ENCODE measurements at places on chromosomes 6 and 20. TPM values are rescaled to one million over a fixed set of nuclear protein-coding genes. Genes with fewer than 3 reads are reported as not detected.

NMBR gene
- not detected for total RNA-seq

TRIM40 gene
- not detected for total RNA-seq

CAGE1 gene
- total RNA-seq = under 0.01 TPM

C6orf15 gene
- not detected for total RNA-seq

SCRT2 gene
- total RNA-seq = not detected

SYCP2 gene
- total RNA-seq = 0.50 TPM

COL11A2 gene
- 0.13 TPM for total RNA-seq

FILIP1 gene
- total RNA-seq = 6.5 TPM

DLL1 gene
- total RNA-seq = 1.2 TPM

MAPK13 gene
- 1.9 TPM for total RNA-seq

ECT2L gene
- not detected for total RNA-seq

WFDC12 gene
- total RNA-seq = not detected

TAAR1 gene
- total RNA-seq = not detected

OPN5 gene
- total RNA-seq = not detected

PROKR2 gene
- not detected for total RNA-seq

RTEL1 gene
- 22.6 TPM for total RNA-seq

EFCAB8 gene
- total RNA-seq = 0.43 TPM

COMMD7 gene
- total RNA-seq = 52.8 TPM

KCNK5 gene
- not detected for total RNA-seq

SLC52A3 gene
- 0.07 TPM for total RNA-seq

OPRM1 gene
- total RNA-seq = not detected

ME1 gene
- 48.2 TPM for total RNA-seq

EPB41L1 gene
- 9.0 TPM for total RNA-seq

SPEF1 gene
- total RNA-seq = 0.13 TPM

CGAS gene
- total RNA-seq = 11.3 TPM

YWHAB gene
- 244 TPM for total RNA-seq

ELOVL2 gene
- not detected for total RNA-seq

COL10A1 gene
- not detected for total RNA-seq

ANKRD66 gene
- not detected for total RNA-seq

HLA-G gene
- total RNA-seq = not detected

RPL10A gene
- total RNA-seq = 1,523 TPM

PHF10 gene
- total RNA-seq = 58.0 TPM

CBLN4 gene
- total RNA-seq = not detected

UNC5CL gene
- total RNA-seq = 0.14 TPM

SLC17A3 gene
- not detected for total RNA-seq

NCOA5 gene
- total RNA-seq = 28.3 TPM

HLA-DMB gene
- total RNA-seq = 0.50 TPM

FAM83C gene
- not detected for total RNA-seq

TSBP1 gene
- not detected for total RNA-seq

TRERF1 gene
- 1.2 TPM for total RNA-seq

PTCRA gene
- total RNA-seq = not detected

FKBP1C gene
- 2.3 TPM for total RNA-seq
